ENCODE measurements at places on chromosomes 4 and X.

GRCh38 chr4:76434901-76435527 lies at the start of gene SHROOM3:
SHROOM3 (plus strand) TSS chr4:76435229; CDS start chr4:76436053, 824 bp downstream.
- no peak for DNase-seq

DNA sequence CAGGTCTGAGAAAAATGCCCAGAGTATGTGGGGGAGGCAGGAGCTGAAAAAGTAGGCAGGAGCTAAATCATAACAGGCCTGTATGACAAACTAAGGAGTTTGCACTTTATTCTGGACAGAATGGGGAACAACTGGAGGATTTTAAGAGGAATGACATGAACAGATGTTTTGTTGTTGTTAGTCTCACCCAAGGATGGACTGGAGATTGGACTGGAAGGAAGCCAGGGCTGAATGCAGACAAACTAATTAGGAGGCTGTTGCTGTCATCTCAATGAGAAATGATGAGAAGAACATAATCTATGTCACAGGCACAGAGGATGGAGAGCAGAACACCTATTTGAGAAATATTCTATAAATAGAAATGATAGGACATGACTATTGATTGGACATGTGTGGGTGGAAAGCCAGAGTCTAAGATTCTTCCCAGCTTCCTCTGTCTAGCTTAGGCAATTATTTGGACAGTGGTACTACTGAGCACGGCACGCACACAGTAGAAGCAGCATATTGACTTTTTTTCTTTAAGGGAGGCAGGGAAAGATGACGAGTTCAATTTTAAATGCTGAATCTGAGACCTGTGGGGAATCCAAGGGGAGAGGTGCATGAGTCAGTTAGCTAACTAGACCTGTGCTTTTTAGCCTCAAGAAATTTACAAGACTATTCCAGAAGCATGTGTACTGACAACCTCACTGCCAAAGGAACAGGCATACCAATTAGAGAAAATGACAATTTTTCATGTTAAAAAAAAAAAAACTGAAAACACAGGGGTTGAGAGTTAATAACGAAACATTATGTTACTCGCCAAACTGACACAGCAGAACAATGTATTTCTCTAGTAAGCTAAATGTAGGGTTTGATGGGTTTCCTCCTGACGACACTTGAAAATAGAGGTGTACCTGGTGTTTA lies 963 bp upstream of the USO1 start:
- DNase-seq, result no peak

DNA sequence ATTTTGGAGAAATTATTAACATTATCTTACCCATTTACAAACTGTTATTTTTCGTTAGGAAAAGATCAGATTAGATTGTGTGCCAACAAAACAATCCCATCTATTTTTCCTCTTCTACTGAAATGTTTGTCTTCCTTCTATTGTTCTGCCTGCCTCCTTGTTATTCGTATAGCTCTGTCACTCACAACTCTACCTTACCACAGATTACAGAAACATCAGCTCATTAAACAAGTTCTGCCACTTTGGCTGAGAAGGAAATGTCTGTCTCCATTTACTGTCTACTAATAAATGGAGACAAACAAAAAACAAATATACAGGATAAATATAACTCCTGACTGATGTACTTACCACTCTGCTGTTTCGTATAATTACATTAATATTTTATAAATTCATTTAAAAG lies 211.4 kb downstream of the ENOX2 start:
- no peak for DNase-seq

- no peak for DNase-seq
These were observed 210.7 kb upstream of the EOLA2 start for GRCh38 chrX:150148749-150149672.

DNA sequence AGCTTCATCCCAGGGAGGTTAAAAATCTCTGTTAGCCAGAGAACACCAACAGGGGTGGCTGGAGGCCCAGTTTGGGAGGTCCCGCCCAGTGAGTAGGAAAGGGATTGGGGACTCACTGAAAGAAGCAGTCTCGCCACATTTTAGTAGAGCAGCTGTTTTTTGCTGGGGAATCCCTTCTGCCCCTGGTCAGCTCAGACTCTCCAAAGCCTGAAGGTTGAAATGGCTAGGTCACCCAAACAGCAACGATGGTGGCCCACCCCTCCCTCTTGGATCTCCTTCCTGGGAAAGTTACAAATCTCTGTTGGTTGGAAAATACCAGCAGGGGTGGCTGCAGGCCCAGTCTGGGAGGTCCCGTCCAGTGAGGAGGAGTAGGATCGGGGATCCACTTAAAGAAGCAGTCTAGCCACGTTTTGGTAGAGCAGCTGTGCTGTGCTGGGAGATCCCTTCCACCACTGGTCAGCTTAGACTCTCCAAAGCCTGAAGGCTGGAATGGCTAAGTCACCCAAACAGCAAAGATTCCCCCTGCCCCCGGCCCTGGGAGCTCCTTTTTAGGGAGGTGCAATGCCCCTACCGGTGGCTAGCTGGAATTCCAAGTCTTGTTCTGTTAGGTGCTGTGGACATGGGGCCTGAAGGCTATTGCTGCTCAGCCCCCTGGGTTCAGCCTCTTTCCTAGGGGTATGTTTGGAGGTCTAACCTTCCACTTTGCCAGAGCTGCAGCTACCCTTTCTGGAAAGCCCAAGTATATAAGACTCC lies 40.0 kb upstream of the TEX13A start:
- DNase-seq, result no peak

- DNase-seq, result peak; percentile 47
These were observed 27.0 kb upstream of the TMEM131L start for GRCh38 chr4:153438916-153439756.

GRCh38 chrX:70001269-70001668 lies 48.5 kb downstream of the AWAT2 start:
- DNase-seq, result no peak

GRCh38 chrX:80293354-80293753 lies 126.9 kb upstream of the TENT5D start:
- no peak for DNase-seq

DNA sequence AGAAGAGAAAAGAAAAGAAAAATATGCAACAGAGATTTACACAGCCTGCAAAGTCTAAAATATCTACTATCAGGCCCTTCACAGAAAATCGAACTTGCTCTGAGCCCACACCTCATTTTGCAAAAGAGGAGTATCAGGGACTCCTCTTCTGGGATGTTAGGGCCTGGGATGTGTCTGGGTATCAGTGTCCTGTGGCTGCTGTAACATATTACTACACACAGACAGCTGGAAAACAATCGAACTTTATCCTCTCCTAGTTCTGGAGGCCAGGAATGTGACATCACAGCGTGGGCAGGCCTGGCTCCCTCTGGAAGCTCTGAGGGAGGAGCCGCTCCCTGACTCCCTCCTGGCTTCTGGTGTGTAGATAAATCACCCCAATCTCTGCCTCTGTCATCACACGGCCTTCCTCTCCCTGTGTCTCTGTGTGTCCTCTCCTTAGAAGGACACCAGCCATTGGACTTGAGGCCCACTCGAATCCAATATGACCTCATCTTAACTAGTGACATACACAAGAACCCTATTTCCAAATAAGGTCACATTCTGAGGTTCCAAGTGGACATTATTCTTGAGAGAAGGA lies 52.9 kb downstream of the PPP2R2C start:
- DNase-seq, result no peak

DNA sequence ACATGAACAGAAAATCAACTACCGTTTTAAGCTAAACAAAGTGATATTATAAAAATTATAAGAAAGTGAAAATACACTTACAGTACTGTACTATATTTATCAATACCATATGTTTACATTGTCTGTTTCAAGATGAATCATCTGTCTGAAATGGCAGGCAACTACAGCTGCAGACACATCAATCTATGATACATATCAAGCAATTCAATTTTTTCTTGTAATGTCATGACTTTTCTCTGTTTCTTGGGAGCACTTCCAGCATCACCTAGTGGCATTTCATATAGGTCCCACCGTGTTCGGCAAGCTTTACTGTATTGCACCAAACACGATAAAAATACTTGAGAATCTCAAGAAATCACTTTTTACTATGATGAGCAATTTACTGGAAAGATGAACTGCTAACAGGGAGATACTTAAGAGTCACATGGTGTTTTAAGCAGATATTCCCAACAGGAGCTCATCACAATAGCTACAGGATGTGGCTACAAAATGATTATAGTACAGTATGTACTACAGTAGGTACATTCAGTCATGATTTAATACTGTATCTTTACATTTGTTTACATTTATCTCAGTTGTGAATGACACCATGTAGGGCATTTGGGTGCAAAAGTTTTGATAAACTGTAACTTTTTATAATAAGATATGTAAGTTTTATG lies 207.4 kb downstream of the ADAM29 start:
- DNase-seq, result no peak

DNA sequence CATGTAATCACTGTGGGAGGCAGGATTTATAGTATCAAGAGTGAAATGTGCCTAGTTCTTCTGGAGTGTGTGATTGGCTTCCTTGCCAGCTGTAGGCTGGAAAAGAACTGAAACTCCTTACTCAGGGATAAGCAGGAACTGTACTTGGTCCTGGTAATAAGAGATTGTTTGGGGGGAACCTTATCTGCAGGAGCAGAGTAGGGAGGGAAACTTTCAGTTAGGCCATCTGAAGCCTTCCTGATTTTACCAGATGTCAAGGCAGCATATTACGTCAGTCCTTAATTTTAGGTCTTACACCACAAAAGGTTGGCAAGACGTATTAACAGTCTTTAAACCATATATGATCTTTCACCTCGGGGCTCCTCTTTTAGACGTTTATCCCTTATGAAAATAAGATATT lies 231.5 kb upstream of the FMR1 start:
- no peak for DNase-seq

DNA sequence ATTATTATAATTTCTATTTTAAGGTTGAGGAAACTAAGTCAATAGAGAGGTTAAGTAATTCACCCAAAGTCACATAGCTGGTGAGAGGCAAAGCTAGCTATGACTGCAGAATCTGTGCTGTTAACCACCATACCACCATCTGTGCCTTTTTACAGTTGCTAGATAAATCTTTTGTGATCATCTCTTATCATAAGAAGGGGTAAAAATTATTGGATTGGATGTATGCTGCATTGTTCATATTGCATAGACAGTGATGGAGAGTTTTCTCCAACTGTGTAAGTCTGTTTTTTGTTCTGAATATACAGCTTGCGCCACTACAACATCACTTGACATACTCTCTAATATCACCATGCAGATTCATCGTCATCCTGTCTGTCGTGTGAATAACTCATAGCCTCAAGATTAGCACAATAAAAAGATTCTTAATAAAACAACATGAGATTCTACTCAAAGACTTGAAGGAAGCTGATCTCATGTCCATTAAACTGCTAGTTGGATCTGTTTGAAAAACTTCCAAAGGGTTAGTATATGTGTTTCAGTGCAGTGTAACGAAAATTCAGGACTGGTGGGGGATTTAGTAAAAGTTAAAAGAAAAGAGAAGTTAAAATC lies 495.9 kb downstream of the SPRY1 start:
- DNase-seq, result no peak

DNA sequence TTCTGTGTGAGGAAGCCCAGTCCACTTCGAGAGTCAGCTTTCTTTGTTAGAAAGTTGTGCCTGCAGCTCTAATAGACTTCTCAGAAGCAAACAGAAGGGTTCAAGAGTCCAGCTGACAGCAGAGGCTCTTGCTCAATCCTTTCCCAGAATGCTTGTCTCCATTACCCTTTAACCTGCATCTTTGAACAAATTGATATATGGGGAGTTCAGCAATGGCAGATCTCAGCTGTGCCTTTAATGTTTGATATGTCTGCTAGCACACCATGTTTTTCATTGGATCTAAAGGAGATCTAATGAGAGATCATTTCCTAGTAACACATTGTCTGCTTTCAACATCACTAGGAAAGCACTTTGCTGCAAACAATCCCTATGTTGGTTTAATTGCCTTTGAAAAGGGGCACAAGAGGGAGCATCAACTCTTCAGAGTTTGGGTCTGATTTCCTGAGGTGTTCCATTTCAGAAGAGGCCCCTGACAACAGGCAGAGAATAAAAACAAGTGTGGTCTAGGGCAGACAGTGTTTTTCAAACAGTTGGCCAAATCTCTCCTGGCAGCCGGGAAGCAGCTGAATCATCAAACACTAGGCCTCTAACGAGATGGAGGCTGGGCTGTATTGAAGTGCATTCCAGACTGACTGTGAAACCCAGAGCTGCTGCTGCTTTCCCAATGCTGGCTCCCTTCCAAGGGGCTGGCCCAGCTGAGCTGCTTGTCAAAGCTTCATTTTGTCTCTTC lies 55.5 kb downstream of the LUZP4 start:
- DNase-seq, result no peak

DNA sequence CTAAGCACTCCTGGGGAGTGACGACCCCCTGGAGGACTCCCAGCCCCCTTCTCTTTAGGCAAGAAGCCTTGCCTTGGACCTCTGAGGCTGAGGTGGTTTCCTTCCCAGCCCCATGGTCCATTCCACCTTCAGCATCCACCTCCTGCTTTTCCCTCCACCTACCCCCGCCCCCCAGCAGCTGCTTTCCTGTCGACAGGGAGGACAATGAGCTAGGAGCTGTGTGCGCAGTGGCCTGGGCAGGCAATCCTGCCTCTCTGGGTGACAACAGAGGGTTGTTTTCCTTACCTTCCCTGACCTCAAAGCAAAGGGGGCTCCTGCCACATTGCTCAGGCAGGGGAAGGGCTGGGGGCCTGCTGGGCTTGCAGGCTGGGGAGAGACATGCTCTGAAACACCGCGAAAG lies 123.5 kb downstream of the BCOR start:
- no peak for DNase-seq

- DNase-seq, result no peak
These were observed 83.1 kb upstream of the IGFBP7 start for GRCh38 chr4:57193209-57193810.

- DNase-seq, result no peak
These were observed 17.3 kb upstream of the RBM41 start for GRCh38 chrX:107135965-107136307.

DNA sequence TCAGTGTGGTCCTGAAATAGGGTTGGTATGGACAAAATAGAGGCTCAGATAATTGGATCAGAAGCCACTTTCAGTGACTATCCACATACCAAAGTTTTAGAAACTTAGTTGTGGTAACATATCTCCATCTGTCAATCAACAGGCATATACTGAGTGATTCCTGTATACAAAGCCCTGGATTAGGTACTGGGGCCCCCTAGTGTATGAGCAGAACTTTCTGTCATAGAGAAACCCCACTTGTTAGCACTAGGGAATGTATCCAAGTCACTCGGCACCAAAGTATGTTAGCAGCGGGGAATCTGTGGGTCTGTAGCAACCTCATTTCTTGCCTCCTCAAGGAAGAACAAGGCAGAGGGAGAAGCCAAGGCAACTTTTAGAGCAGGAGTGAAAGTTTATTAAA lies 50.7 kb downstream of the MAP7D3 start:
- DNase-seq, result peak; percentile 24

DNA sequence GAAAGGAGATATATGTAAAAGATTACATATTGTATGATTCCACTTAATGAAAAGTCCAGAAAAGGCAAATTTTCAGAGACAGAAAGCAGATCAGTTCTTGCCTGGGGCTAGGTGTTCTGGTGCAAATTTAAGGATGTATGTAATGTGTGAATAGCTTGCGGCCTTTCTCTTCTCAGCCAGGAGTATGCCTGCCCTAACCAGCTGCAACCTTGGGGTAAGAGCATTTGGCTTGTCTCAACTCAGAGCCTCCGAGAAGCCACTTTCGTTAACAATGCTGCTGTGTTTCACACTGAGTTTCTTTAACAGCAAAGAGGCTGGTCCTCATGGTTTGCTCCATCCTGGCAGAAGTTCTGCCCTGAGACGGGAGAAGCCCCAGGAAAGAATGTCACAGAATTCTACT lies 102.7 kb downstream of the SPCS3 start:
- no peak for DNase-seq

Measured in CD4-positive, alpha-beta T cell treated with Interleukin-2 at 100 ng/mL for 4 hours (primary cell).